ENCODE measurements at places on chromosomes 2 and 18.
A peak's percentile ranks its signal among the peaks of the same experiment; 100 is the strongest.

DNA sequence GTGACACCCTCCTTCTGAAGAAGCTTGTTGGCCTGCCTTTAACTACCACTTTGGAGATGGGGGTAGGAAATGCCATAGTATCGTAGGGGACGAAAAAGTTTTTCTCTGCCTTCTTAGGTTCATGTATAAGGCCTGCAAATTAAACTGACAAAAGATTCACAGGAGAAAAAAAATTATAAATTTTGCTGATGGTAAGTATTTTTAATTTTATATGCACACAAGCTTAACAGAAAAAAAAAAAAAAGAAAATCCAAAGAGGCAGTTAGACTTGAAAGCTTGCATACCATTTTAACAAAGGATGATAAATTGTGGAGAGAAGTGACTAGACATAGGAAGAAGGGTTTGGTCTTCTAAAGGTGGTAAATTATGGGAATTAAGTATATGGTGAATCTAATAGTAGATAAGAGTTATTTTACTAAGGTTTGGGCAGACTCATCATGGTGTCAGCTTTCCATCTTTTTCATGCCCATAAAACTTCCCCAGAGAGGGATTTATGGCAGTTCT, 62.5 kb upstream of the B3GNT2 start:
- DNase-seq: no peak

DNA sequence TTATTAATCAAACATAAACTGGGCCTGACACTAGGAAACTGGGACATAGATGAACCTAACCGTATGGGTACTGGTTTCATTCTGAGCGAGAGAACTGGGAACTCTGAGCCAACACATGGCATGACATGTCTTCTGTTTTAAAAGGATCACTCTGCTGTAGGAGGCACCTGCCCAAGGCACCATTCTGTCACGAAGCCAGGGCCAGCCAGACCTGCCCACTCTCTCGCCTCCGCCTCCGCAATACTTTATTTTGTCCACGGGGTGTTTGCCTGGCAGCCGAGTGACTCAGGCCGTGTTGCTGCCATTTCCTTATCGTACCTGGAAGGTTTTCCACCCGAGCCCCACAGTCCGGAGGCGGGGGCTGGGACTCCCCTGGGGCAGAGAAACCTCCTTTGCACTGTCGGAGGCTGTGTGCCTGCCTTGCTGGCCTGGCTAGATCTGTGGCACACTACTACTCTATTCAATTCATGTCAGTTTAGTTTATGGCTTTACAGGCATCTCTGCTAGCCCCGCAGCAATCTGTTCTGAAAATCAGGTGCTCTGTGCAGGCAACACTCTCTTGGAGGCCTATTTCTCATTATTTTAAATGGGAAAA, 120.4 kb upstream of the ACKR3 start:
- no peak for DNase-seq

GRCh38 chr2:228329282-228329681, 147.8 kb upstream of the SPHKAP start:
- no peak for DNase-seq

DNA sequence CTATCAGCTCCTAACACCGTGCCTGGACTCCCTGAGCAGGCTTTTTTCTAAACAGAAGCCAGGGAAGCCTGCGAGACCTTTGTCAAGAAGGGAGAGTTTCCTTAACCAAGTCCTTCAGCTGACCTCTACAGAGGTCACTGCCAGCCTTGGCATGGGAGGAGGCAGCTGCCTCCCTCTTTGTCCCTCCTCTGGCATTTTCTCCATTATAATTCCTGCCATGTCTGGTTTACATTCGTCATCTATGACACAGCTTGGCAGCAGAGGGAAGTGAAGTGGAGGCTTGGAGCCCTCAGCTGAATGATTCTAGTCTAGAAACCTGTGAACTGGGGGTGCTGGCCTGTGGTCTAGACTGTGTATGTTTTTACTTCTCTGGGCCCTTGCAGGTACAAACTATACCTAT, 22.5 kb downstream of the LIPG start:
- no peak for DNase-seq

DNA sequence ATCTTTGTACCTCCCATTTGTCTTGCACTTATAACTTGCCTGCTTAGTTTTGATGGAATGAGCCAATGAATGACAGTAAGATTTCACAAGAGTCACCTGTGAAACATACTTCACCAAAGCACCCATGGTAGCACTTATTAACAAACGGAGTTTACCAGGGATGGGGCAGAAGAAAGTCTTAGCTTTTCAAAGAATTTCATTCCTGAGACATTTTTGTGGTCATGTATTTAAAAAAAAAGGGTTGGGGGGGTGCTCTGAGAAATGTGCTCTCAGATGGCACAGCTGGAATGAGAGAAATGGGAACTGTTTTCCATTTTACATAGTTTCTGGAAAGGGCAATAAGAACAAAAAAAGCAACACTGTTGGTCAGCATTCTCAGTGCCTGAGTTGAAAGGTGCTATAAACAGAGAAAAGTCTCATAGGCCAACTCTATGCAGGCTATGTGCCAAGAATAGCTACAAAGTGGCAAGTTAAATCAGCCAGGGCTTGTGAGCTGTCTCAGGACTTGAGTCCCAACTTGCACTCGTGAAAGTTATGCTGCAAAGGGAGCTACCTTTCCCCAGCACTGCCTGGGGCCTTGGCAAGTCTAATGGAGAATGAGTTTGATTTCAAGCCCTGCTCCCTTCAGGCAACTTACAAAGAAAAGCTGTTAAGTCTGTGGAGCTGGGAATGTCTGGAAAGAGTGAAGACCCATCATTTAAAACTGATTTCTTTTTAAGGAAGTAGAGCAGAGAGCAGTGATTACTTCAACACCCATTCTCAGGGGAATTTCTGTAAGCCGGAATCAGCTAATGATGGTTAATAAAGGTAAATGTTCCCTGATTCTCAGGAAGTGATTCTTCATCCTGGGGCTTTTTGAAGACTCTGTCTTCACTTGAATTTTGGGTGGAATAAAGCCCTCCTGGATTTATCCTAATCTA, 170.6 kb downstream of the SLC8A1 start:
- no peak for DNase-seq

DNA sequence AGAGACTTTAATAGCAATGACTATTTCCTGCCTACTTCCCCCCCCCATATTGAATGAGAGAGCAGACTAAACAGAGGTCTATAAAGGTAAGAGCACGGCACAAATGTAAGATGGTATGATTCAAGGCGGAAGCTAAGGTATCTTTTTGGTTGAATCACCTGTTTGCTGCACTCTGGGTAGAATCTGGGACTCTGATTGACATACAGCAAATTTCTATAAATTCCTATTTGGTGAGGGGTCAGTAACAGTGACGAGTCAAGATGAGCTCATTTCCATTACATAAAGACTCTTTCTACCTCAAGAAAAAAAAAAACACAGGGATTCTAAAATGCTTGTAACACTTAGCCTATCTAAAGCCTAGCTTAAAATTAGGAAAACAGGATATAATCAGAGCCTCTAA, 297.3 kb downstream of the TNS1 start:
- DNase-seq: no peak

GRCh38 chr18:2535419-2535910, 35.8 kb downstream of the METTL4 start:
- DNase-seq: peak; percentile 42

- no peak for DNase-seq
These were observed 39.0 kb upstream of the LYPD6B start for GRCh38 chr2:148999451-148999921.

GRCh38 chr18:52343138-52343537, 3.1 kb downstream of the DCC start:
- DNase-seq: no peak

- peak; percentile 45 for DNase-seq
These were observed 38.1 kb upstream of the SLC3A1 start for GRCh38 chr2:44237221-44237620.

GRCh38 chr2:134679745-134680144, 39.1 kb downstream of the TMEM163 start:
- DNase-seq: peak; percentile 71

DNA sequence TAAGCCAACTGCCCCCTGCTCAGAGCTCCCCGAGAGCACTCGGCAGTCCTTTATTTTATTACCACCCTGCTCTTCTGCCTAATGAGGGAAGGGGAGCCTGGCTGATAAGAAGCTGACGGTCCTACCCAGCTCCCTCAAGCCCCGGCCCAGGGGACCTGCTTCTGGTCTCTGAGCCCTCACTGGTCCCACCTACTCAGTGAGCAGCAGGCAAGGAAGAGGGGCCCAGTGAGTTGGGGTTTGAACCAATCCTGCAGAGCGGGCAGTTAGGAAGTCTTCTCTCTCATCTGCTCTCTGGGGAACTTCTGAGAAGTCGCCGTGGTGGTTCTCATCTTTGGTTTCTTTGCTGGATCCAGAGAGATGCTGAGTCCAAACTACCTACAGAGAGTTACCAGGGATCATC, 218.9 kb downstream of the NDUFA10 start:
- DNase-seq: no peak

DNA sequence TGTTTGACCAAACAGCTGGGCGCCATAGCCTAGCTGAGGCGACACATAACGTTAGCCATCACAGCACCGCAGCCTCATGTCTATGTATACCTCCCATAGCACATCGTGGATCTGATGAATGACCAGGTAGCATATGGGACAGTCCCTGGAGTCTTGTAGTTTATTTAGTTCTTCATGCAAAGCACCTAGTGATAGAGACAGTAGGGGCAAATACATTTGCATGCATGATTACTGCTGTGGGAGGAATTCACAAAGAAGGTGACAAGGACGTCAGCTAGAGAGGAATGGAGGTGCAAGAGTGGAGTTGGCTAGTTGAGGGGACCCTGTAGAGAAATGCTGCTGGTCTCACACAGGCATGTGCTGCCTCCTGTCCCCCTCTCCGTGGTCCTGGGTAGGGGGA, 478.9 kb upstream of the HS6ST1 start:
- DNase-seq: no peak

DNA sequence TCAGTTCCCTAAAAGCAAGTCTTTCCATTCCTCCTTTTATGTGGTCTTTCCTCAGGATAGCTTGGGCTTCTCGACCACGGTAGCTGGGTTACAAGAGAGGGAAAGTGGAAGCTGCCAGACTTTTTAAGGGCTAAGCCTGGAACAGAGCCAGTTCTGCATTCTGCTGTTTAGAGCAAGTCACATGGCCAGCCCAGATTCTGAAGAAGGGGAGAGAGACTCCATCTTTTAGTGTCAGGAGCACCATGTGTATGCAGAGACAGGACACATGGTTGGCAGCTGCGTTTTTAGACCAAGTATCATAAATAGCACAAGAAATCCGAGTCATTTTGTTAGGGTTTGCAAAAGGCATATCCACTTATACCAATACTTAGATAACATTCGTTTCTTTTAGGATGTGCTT, 4.7 kb downstream of the HMSD start:
- no peak for DNase-seq

- no peak for DNase-seq
These were observed 96.8 kb upstream of the DNAJC10 start for GRCh38 chr2:182619276-182619675.

DNA sequence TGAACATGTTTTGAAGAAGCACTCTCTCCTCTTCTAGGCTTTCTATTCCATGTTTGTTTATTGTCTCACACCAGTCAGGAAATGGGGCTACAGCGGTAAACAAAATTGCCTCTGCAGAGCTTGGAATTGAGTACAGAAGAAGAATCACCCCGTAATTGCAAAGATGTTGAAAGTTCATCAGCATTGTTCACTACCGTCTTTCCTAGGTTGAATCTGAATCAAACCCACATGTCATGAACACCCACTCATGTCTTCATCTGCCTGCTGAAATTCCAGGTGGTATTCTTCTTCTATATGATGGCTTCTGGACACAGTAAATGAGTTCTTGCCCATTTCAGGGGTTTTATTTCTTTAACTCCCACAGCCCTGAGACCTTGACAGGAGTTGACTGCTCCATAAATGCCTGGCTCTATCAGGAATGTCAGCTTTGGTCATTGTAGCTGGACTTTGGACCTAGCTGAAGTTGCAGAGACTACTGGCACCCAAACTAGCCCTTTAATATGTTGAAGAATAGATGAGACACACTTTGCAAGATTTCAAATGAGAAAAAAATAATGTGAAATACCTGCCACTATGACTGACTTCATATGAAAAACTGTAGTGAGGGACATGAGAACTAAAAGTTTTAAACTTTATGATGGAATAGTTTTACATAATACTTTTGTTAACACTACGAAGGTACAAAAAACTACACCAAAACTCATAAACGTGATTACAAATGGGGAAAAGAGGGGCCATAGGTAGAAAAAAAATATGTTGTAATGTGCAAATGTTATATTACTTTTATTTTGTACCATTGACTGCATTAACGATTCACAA, 1235.3 kb upstream of the ZEB2 start:
- no peak for DNase-seq

- no peak for DNase-seq
These were observed 90.0 kb upstream of the TNP1 start for GRCh38 chr2:216949700-216950413.

- no peak for DNase-seq
These were observed 281.1 kb upstream of the TRIB2 start for GRCh38 chr2:12435430-12436222.
